Retina (tissue), 1 donor: ENCODE measurements at places on chromosomes 12 and 14.

- no peak for DNase-seq
These were observed 39.2 kb upstream of the GPR68 start for GRCh38 chr14:91283666-91284065.

GRCh38 chr14:102828151-102828550 is 50.9 kb downstream of the TRAF3 start:
- peak; percentile 31 for DNase-seq

DNA sequence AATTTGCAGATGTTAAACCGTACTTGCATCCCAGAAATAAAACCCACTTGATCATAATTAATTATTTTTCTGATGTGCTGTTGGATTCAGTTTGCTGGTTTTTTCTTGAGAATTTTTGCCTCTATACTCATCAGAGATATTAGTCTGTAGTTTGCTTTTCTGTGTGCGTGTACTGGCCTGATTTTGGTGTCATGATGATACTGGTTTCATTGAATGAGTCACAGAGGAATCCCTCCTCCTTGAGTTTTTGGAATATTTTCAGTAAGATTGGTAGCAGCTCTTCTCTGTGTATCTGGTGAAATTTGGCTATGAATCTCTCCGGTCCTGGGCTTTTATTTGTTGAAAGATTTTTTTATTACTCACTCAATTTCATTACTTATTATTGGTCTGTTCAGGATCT is 100.4 kb upstream of the PMCH start:
- no peak for DNase-seq

- DNase-seq, result no peak
These were observed 18.6 kb downstream of the ISCA2 start for GRCh38 chr14:74511966-74512830.

DNA sequence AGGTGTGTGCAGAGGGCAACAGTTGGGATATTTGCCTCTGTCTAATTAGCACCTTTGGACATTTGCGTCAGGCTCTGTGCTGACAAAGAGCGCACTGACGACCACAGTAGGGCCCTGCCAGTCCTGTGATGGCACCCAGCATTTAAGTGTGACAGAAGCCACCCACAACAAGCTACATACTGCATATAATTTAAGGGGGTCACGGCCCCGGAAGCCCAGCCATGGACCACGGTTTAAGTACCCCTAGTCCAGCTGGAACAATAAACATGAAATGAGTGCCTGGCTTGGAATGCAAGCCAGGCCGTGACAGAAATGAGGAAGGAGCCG is 16.8 kb upstream of the DYNC1H1 start:
- no peak for DNase-seq

DNA sequence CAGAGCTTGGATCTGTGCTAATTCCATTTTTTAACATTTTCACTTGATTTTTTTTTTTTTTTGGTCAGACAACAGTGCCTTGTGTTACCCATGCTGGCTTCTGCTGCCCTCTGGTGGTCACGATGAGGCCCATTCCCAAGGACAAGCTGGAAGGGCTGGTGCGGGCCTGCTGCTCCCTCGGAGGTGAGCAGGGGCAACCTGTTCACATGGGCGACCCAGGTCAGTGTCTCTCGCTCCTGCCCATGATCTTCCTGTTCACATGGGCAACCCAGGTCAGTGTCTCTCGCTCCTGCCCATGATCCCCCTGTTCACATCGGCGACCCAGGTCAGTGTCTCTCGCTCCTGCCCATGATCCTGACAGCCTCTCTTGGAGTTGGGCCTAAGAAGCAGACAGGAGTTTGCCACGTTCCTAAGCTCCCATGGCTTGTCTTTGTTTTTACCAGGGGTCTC is 59.4 kb downstream of the DGLUCY start:
- peak; percentile 78 for DNase-seq

DNA sequence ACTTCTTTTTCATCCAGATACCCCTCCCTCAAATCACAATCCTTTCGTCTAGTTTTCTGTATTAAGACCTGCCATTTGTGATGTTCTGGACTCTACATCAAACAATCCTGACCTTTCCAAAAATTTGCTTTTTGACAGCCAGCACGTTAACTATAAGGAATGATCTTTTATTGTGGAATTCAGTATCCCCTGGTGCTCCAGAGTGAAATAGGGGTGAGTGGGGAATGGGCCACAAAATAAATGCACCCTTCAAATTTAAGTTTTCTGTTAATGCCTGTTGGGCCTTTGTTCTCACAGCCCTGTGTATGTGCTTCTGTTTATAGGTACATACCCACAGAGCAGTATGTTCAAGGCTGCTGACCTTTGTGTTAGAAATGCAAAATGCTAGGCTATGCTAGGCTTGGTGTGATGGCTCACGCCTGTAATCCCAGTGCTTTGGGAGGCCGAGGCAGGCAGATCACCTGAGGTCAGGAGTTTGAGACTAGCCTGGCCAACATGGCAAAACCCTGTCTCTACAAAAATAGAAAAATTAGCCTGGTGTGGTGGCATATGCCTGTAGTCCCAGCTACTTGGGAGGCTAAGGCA is 12.0 kb downstream of the PNN start:
- no peak for DNase-seq

- DNase-seq, result no peak
These were observed 7.5 kb upstream of the PRKAG1 start for GRCh38 chr12:49026101-49026500.

DNA sequence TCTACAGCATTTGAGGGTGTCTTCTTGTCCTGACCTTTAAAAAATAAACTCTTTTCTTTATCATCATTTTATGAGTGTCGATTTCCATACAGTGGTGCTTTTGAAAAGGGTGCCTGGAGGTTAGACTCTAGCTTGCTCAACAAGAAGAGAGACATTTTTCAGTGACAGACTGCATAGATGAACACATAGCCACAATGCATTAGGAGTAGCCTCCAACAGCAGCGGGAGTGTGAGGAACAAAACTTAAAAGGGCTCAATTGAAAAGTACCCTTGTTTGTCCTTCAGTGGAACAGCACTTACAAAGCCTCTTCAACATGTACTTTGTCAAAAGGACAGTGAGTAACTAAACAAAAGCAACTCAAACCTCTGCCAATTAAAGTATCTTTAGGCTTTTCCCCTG is 119.3 kb downstream of the SOX5 start:
- DNase-seq, result no peak

DNA sequence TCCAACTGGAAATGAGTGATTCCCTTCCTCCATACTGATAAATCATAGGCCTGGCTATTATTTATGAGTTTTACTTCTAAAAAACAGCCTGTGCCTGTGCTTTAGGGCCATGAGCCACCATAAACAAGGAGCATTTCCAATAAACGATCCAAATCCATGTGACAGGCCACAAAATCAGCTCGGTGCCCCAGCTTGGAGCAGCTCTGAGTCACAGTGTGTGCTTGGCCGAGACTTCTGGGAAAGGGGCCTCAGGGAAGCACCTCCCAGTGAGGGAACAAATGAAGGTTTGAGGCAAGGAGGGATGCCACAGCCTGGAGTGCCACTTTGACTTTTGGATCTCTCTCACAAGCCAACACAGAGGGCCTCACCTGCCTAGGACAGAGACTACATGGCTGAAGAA is 190.4 kb downstream of the NTF3 start:
- no peak for DNase-seq

GRCh38 chr12:16063726-16064125 is 152.6 kb downstream of the DERA start:
- DNase-seq, result no peak

GRCh38 chr12:69440016-69440415 is 30.2 kb upstream of the FRS2 start:
- no peak for DNase-seq

- DNase-seq, result no peak
These were observed 33.4 kb upstream of the CD9 start for GRCh38 chr12:6166808-6167207.
